ENCODE measurements at places on chromosomes 7 and 10.
A peak's percentile ranks its signal among the peaks of the same experiment; 100 is the strongest.

DNA sequence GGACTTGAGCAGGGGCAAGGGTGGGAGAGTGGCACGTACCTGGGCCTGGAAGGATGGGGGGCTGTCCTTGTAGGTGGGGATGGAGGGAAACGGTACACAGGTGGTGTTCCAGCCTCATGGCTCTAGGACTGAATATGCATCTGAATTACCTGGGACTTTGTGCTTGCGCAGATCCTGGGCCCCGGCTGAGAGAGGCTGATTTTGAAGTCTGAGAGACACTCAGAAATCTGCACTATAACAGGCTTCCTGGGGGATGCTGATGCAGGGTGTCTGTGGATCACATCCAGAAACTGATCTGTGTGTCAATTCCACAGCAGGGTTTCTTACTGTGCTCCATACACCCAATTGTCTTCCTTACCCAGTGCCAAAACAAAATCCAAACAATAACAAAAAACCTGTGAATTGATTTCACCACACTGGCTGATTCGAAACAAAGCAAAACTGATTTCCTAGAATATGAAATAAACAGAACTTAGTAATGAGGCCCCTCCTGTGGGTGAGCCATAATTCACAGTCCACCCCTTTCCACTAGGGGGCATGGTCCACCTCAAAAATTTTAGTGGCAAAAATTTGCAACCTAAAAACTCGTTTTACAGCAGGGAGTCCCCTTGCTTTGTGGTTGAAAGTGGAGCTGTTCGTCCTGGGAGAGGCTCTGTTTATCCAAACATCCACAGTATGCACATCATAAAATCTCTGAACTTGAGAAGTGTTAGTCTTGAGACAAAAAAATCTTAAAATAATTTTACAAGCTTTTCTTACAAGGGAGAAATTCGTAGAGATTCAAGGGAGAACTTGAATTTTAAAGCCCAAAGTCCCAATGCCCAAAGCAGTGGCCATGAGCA is 32.0 kb upstream of the PLEKHA1 start:
- DNase-seq: peak; percentile 46

- no peak for DNase-seq
These were observed 4.9 kb upstream of the ADIRF start for GRCh38 chr10:86963341-86963919.

GRCh38 chr7:123534383-123535260 is at the start of gene IQUB:
TSS of gene IQUB (minus strand) at chr7:123534595. CDS start at chr7:123512340, 22,255 bp downstream.
- DNase-seq: peak; percentile 96

GRCh38 chr10:100864036-100864885 is 48.5 kb upstream of the SLF2 start:
- no peak for DNase-seq

DNA sequence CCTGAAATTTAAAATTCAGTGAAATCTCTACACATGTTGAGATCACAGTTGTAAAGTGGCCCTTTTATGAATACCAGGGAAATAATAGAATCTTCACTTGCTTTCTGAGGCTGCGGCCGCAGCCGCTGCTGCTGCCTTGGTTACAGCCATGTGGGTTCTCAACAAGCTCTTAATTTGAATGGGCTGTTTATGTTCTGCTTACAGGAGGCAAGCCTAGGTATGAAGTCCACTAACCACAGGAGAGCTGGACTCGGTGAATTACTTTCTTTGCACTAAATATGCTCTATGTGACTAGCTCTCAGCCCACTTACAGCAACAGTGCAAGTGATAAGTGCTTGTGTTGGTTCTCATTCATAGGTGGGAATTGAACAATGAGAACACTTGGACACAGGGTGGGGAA is 410.8 kb downstream of the SFMBT2 start:
- no peak for DNase-seq

DNA sequence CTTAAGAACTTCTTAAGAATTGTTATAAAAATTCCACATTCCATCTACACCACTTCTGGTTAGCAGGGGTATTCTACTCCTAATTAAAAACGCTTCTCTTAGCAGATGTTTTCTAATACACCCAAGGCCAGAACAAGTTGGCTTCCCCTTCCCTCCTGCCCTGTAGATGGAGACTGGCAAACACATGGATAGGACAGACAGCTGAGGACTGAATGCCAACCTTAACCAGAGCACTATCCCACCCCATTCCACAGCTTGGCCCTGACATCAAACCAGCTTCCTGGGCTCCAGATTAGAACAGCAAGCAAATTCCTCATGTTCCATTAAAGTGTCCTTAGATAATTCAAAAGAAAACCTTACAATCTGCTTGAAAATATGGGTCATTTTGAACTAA is 56.6 kb upstream of the IL6 start:
- DNase-seq: no peak

- no peak for DNase-seq
These were observed 25.5 kb upstream of the SLC29A3 start for GRCh38 chr10:71293446-71294084.

- no peak for DNase-seq
These were observed 23.2 kb upstream of the RADIL start for GRCh38 chr7:4906682-4907081.

DNA sequence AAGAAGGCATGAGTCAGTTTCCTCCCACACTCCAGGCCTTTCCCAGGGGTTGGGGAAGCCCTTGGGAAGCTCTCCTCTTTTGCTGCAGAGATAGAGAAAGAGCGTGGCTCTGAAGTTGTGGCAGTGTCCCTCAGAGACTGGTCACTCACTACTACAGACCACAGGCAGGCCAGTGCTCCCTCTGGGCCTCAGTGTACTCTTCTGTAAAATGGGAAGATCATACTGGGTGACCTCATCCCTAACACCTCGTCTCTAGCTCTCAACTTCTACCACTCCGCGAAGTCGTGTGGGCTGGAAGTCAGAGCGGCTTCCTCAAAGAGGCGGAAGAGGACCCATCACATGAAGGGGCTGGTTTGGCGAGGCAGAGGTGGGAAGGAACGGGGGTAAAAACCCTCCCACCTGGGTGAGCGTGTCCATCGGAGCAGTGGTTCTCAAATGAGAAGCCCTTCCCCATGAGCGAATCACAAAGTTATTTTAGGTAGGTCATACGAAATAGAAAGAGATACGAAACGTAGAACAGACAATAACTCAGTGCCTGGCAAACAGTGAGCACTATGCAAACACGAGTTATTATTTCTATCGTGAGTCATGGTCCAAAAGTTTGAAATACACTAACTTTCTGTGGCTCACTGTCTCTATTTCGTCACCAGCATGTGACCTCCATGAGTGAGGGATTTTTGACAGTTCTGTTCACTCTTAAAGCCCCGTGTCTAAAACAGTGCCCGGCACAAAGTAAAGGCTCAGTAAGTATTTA is 32.7 kb downstream of the PRKAG2 start:
- DNase-seq: peak; percentile 9

- peak; percentile 64 for DNase-seq
These were observed 170.9 kb upstream of the RHEB start for GRCh38 chr7:151690606-151691005.

DNA sequence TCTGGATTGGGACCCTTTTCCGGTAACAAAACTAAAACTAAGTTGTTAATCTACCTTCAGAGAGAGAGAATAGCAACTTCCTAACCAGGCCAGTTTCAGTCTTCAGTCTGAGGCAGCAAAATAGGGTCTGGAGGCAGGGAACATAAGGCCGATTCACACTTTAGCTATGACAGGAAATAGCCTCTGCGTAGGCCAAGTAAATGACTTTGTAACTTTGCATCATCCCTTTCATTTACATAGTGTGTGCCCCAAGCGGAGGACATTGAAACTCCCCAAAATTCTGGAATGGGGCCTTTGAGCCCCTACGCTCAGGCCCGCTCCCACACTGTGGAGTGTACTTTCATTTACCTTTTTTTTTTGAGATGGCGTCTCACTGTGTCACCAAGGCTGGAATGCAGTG is 1.7 kb upstream of the UPP1 start:
- DNase-seq: peak; percentile 82

DNA sequence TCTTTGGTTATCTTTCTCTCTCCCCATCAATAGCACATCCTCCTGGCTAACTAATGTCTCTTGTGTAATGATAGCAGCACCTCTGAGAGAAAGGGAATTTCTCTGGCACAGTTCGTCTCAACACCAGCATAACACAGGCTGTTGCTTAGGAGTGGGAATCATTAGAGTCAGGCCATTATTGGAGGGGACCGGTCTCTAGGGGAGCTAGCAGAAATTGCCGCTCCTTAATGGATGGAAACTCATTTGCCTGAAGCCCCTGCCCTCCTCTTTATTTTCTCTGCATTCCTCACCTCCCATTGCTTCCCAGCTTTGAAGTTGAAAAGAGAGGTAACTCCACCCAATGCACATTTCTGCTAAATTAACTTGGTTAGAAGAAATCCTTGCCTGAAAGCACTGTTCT is 11.9 kb downstream of the LRRC4 start:
- DNase-seq: no peak

DNA sequence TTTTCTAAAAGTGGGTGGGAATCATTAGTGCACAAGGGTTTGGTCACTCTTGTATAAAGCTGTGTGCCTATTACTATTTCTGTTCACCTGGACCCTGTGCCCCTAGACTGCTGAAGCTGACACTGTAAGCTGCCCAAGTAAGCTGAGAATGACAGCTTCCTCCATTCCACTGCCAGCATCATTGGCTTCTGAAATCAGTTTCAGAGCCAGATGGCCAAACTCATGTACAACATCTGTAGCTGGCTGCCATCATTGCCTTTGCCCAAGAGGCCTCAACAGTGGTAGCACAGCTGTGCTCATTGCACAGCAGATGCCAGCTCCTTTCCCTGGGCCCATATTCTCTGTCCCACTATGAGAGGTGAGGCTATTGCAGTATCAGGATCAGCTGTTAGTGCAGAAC is 165.7 kb downstream of the CPEB3 start:
- DNase-seq: no peak

DNA sequence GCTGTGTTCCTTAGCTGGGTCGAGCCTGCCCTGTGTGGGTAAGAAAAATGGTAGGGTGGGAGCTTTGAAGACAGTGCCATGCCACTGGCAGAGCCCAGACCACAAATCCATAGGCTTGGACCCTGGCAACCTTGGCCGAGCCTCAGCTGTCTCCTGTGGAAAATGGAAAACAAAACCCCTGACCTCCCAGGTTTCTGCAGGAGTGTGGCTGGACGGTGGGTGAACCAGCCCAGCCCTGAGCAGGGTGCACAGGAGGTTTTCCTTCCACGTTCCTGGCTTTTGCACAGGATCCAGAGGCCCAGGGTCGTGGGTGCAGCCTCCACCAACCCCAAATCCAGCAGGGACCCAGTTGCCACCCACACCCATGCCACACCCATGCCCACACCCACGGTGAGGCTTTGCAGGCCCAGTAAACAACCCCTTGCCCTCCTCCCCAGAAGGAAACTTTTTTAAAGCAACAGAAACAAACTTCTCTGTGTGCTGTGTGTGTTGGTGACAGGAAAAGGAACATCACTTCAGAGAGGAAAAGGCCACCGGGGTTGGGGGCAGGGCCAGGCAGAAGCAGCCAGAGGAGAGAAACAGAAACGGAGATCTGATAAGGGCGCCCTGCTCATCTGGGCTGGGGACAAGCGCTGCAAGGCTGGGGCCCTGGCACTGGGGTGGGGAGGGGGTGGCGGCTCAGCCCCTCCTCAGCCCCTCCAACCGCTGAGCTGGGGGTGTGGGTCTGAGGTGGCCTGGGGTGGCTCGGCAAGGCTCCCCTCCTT is 20.7 kb upstream of the ZMIZ1 start:
- no peak for DNase-seq

GRCh38 chr10:2294739-2295138 is 557.4 kb upstream of the ADARB2 start:
- DNase-seq: no peak

DNA sequence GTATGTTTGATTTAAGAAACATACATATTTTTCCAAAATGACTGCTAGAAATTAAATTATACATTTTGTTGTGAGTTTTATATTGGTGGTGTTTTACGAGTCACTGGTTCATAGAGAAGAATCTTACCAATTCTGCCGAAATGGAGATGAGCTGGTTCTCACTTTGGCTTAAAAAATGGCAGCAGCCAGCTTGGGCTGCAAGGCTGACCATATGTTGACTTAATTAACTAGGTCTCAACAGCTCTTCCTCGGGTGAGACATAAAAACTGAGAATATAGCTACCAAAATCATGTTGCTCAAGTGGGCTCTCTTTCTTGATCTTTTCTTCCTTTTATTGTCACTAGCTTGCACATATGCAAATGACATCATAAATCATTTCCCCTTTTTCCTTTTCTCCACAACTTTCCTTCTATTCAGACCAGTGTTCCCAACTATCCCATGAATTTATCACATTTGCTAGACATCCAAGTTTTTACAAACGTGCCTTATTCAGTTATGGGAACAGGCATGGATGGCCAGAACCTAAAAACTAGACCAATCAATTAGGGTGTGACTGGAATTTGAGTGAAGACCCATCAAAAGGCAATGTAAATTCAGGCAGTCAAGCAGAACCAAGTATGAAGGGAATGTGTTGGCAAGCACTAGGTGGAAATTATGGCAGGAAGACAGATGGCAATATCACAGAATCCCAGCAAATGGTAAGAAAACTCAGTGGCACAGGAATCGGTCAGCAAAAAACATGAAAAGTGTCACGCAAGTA is 6.4 kb upstream of the TSPAN12 start:
- no peak for DNase-seq

DNA sequence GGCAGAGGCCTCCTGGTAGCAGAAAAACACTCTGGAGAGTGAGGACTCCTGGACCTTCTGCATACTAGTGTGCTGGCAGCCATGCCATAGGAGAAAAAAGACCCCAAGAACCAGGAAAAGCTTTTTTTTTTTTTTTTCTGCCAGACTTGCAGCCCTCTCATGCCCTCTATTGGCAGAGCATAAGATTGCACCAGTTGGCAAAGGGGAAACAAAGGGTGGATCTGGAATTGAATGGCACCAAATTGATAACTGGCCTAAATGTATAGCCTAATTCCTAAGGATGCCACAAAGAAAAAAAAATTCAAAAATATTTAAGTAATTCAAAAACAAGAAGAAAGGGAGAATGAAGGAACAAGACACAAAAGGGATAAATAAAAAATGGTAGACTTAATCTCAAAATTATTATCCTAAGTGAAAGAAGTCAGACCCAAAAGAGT is 112.5 kb upstream of the GHITM start:
- no peak for DNase-seq

GRCh38 chr10:44399659-44400451 is 15.0 kb upstream of the CXCL12 start:
- DNase-seq: no peak

GRCh38 chr7:156178214-156178613 is 366.0 kb upstream of the SHH start:
- no peak for DNase-seq

GRCh38 chr7:50533866-50534265 is 31.3 kb downstream of the DDC start:
- no peak for DNase-seq

GRCh38 chr7:5478568-5479430 is 55.2 kb upstream of the TNRC18 start:
- DNase-seq: peak; percentile 84

GRCh38 chr10:50384898-50385297 is 133.6 kb upstream of the ASAH2 start:
- DNase-seq: no peak

All from fibroblast of skin of right quadriceps (primary cell).